Nucleus accumbens (tissue), 56 donors: ENCODE measurements at places on chromosomes 3 and 15.

GRCh38 chr3:54873059-54874010 is 54.5 kb downstream of the LRTM1 start:
- no peak for DNase-seq

GRCh38 chr3:47661121-47661752 is 82.6 kb upstream of the CSPG5 start:
- DNase-seq: no peak

DNA sequence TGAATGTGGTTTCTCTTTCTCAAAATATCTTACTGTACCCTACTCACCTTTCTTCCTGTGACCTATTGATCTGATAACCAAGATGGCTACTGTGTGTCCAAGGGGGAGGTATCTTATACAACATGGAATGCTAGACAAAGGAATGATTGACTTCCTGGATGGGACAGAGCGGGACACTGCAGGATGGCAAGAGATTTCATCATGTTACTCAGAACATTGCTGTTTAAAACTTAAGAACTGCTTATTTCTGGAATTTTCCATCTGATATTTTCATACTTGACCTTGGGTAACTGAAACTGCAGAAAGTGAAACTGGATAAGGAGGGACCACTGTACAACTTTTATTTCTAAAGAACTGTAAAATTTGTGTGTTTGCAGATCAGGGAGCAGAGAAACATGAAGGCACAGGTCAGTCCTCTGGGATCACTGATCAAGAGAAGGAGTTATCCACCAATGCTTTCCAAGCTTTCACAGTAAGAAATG is 18.5 kb downstream of the CNOT10 start:
- DNase-seq: no peak

DNA sequence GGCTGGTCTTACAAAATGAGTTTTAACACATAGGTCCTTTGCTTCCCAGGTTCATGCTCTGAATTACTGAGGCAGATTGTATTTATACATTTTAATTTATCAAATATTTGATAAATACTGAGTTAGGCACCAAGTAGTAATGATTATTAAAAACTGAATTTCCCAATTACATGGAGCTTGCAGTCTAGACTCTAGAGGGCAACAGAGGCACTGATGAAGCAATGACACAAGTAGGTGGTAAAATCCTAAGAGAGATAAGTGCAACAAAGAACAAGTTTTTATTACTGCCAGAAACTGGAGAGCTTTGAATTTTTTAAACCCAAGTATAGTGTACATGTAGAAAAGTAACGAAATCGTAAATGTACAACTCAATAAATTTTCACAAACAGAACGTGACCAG is 406.2 kb upstream of the RARB start:
- DNase-seq: no peak

DNA sequence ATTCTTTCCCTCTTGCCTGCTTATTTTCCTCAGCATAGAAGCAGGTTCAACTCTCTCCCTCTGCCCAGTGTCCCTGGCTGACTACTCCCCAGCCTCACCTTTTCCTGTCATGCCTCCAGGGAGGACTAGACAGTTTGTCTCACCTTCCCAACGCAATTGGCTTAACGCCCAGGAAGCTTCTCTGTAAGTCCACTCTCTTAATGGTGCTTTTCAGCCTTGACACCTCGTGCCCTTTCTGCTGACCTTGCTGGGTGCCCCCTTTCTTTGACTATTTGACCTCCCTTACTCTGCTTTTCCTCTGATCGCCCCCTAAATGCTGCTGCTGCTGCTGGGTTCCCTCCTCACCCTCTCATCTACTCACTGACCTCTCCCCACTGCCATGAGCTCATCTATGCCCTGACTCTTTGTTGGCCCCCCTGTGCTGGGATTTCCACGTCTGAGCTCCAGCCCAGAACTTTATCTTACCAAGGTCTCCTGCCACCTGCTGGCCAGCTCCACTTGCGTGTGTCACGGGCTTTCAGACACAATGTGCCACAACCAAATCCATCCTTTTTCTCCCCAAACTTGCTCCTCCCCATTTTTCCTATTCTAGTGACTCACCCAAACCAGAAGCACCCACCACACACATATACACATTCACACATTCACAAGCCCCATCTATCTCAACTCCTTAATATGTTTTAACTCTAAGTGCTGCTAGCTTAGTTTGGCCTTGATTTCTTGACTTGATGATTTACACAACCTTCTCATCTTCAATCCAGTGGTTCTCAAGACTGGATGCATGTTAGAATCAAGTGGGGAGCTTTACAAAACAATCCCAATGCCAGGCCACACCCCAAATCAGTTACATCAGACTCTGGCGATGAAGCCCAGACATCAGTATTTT is 16.6 kb downstream of the EPB42 start:
- DNase-seq: no peak

DNA sequence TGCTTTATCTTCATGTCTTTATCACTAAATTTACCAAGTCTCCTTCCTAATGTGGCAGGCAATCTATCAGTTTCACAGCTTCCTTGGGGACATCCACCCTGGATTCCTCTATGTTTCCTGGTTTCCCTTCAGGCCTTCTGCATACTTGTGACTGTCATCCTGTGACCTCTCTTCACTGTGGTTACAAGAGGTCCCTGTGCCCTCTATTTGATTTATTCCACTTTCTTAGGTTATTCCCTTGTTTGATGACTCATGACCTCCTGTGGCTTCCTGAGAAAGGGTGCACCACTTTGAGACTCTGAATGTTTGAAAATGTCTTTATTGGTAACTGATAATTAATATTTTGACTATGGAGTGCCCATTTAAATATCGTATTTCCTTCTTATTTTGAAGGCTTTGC is 60.5 kb upstream of the KY start:
- no peak for DNase-seq

- DNase-seq: peak; percentile 60
These were observed 752 bp downstream of the C15orf39 start for GRCh38 chr15:75202251-75203016.

- DNase-seq: no peak
These were observed 31.1 kb downstream of the MINAR1 start for GRCh38 chr15:79463043-79463780.

DNA sequence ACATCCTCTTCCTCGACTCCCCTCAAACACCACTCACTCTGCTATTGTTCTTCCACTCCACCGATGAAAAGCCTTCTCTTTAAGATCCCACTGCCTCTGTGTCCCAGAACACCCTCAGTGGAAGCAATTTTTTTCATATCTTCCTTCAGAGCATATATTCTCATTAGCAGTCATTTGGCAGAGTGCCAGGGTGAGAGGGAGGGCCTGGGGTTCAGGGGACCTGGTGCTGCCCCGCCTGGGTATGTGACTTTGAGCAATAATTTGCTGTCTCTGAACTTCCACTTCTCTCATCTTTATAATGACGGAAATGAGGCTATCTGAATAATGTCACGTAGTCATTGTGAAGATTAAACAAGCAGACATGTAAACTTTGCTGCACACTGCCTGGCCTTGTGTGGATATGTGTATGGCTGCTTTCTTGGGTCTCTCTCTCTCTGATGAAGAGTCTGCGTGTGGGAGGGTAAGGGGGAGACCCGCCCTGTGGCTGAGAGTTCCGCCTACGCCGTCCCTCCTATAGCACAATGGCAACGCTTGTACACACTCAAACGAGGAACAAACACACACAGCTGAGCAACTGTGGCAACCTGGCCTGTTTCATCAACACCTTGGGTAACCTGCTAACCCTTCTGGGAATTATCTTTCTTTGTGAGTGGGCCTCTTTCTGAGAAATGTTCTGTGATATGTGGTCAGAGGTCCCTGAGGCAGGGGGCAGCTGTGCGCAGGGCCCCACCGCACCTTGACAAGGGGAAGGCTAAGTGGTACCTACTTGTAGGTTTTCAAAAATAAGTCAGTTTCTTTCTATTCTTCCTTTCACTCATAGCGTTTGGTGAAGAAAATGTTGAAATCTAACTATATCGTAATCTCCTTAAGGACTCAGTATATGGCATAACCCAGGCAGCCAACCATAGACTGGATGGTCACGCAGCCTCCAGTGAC is 369.8 kb downstream of the SV2B start:
- DNase-seq: no peak

DNA sequence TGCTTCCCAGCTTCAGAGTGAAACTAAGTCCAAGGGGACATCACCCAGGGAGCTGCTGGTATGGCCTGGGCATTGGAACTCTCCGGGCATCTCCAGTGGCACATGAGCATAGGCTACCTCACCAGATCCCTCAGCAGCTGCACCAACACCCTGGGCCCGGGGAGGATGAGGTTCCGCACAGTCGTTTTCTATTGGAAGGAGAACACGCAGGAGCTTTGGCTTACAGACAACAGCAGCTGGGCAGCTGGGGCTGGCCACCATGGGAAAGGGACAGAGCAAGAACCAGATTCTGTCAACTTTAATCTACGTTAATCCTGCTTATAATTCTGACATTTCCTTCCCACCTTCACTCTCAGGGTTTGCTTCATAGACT is 65.5 kb downstream of the MYO1E start:
- DNase-seq: no peak

- no peak for DNase-seq
These were observed 289.9 kb downstream of the SHOX2 start for GRCh38 chr3:157816296-157816695.

DNA sequence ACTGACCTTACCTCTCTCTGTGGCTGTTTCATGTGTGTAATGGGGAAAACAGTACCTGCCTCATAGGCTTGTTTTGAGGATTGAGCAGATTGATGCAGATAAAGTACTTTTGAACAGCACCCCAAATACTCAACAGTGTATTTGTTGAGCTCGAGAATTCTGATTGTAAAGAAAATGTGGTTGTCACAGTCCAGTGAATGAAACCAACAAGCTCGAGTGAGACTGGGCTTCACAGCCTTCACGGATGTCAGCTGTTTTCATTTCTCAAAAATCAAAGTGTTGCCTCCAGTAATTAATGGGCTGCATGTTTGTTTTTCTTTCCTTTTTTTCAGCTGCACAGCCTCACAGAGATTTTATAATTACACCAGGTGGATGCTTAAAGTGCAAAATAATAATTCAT is 43.7 kb downstream of the PARP15 start:
- no peak for DNase-seq

- DNase-seq: no peak
These were observed 70.7 kb downstream of the TOP2B start for GRCh38 chr3:25594007-25594502.

GRCh38 chr3:53357458-53357857 is 10.1 kb upstream of the DCP1A start:
- DNase-seq: no peak

DNA sequence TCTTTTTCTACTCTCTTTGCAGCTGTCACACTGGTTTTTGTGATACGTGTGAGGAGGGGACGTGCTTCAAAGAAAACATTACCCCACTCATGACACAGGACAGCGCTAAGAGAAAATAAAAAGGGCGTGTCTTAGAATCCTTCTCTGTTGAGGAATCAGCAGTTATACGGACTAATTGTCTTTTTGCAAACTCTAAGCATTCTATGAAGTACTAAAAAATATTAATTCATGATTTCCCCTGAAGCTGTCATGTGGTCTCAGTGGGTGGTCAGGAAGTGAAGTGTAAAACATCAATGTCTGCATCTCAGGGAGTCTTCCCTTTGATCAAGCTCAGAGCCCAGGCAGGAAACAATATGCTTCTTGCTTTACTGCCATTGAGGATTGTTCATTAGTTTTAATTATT is 117.5 kb upstream of the CRBN start:
- DNase-seq: no peak

DNA sequence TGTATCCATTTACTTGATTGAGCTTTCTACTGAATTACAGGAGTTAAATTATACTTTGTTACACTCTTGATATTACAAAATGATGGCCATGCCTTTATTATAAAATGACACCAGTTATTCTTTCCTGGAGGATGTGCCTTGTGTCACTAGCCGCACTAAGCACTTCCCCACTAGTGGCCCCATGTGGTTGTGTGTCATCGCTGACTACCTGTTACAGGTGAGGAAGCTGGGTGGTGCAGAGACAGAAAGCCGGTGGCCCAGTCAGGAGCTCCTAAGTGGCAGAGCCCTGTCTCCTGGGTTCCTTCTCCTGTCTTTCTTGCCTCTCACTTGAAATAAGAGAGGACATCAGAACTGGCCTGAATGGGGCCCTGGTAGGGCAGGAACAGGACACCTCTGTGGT is 96.8 kb downstream of the IGF1R start:
- no peak for DNase-seq

DNA sequence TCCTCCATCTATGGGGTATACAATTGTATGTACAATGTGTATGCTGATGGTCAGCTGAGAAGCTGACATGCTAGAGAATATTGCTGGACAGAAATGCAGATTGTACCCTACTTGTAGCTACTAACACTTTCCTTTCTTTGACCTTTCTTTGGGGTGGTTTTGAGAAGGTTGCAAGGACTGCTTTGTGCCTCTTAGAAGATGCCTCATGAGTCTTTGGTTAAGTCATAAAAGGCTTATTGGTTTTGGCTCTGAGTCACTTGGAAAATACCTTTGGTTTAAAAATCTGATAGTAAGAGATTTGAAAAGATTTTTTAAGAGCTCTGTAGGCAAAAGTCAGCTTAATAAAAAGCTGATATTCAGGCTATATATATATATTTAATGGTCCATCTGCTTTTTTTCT is 71.5 kb downstream of the ZMAT3 start:
- DNase-seq: no peak

- no peak for DNase-seq
These were observed 18.6 kb downstream of the WHAMM start for GRCh38 chr15:82828075-82828474.

GRCh38 chr3:98980915-98981596 is 79.6 kb upstream of the DCBLD2 start:
- DNase-seq: no peak

DNA sequence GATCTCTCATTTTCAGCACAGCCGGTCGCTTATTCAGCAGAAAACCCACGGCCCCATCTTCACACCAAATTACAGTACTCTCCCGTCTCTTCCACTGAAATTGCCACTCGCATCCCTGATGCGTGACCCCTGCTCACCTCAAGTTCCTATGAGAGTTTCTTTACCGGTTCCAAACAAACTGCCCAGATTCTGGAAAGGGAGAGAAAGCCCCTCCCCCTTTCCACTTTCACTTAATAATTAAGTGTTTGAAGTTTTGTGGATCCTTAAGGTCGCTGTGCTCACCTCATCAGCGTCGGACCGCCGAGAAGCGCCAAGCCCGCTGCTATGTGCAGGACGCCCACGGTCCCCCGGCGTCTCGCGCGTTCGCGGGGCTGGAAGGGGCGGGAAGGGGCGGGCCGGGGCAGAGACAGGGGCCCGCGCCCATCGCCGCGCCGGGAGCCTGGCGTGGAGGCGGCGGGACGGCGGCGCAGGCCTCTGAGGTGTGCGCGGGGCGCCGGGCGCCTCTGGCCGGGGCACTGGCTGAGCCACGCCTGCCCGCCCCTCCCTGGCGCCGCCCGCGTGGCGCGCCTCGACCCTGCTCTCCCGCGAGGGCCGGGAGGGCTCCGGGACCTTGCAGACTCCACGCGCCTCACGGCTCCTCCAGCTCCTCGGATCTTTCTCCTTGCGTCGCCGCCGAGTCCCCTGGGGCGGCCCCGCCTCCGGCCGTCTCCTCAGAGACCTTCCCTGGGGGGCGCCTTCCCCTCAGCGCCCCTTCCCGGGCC is at the start of gene GPR156:
TSS of gene GPR156 (minus strand) at position 476 of the 761 bp plus-strand sequence. CDS start 41,124 bp downstream, outside the sequence.
- no peak for DNase-seq

- no peak for DNase-seq
These were observed 63.5 kb downstream of the TLNRD1 start for GRCh38 chr15:81064253-81064652.

GRCh38 chr3:131228522-131228921 is 153.1 kb upstream of the NUDT16 start:
- no peak for DNase-seq
